ENCODE measurements at places on chromosomes 16 and 17. TPM values are rescaled to one million over a fixed set of nuclear protein-coding genes. Genes with fewer than 3 reads are reported as not detected.

GCGR gene
- total RNA-seq: not detected

HSD17B1 gene
- 2.8 TPM for total RNA-seq

KRTAP17-1 gene
- not detected for total RNA-seq

NEUROD2 gene
- total RNA-seq: not detected

CTRB2 gene
- 12.5 TPM for total RNA-seq

PLLP gene
- 3.1 TPM for total RNA-seq

Measured in thoracic aorta (tissue), 2 donors.